PC-9 (cell line): ENCODE measurements at places on chromosomes 11 and 22. TPM values are rescaled to one million over a fixed set of nuclear protein-coding genes. Genes with fewer than 3 reads are reported as not detected.

DNA sequence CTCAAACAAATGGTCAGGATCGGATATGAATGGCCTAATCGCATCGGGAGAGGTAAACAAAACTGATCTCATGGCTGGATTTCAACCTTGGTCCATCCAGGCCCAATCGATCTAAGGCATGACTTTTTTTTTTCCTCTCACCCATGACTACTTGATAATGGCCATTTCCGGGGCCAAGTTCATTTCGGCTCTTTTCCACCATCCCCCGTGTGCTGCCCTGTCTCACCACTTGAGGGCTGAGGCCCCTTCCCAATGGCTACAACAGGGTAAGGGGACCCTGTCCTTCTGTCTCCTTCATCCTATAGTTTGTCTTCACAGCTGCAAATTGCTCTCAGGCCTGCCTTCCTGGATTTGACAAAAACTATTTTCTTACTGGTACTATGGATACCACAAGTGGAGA, 26.7 kb downstream of the GRAP2 start:
- H3K27me3 ChIP-seq = peaks cover 93% of the 10 kb centered on the region
- no peak overlapping the region for H3K27ac ChIP-seq
- DNase-seq = no peak
- no peaks in the 10 kb centered on the region for H3K4me1 ChIP-seq
- no peaks in the 10 kb centered on the region for H3K36me3 ChIP-seq

- H3K36me3 ChIP-seq = no peaks in the 10 kb centered on the region
- H3K4me1 ChIP-seq = peaks cover 8% of the 10 kb centered on the region
- H3K27ac ChIP-seq = no peak overlapping the region
- H3K4me3 ChIP-seq = no peak overlapping the region
- H3K27me3 ChIP-seq = no peaks in the 10 kb centered on the region
Observed at GRCh38 chr11:28009996-28010395, 98.0 kb downstream of the KIF18A start.

DNA sequence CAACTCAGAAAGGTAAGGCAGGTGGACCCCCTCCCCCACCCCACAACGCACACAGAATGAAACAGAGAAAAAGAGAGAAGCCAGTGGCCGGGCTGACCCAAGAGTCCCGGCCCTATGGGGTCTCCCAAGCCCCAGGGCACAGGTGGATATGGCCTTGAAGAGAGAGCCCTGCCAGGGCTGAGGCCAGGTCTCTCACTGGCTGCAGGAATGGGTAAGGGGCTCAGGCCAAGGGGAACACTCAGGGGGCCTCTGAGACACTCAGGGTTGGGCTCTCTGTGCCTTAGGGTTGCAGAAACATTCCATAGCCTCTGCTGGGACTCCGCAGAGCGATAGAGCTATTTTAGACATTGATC, 98.0 kb downstream of the PDE2A start:
- H3K27me3 ChIP-seq = no peaks in the 10 kb centered on the region
- H3K36me3 ChIP-seq = no peaks in the 10 kb centered on the region
- H3K27ac ChIP-seq = no peak overlapping the region
- DNase-seq = no peak
- no peak overlapping the region for H3K4me3 ChIP-seq
- H3K4me1 ChIP-seq = peaks cover 24% of the 10 kb centered on the region

DNA sequence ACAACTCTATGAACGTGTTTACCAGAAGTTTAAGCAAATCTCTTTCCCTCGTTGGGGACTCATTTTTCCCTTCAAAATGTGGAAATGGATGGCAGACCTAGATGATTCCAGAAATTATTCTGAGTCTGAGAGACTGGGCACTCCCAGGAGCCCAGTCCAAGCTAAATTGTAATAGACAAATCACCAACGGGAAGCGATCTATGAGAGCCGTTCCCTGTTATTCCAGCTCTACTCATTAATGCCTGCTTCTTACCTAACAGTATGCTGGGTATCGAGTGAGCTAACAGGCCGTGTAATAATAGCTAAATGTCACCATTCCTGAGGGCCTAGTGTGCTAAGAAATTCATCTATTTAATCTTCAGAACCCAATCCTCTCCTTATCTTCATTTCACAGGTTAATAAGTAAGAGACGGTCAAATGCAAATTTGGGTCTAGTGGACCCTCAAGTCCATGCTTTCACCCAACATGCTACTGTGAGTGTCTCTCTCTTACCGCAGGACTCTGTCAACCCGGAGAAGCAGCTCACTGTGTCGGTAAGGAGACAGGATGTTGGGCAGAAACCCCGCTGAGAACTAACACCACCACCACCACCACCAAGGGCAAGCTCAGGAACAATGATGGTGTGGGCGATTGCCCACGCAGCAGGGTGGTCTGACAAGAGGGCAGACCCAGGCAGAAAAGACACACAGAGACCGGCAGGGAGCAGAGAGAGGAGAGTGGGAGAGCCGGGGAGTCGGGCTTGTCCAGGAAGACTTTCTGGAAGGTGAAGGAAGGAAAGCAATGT, 57.1 kb upstream of the TIMP3 start:
- peak overlapping the region; percentile 95 for H3K27ac ChIP-seq
- no peaks in the 10 kb centered on the region for H3K27me3 ChIP-seq
- H3K4me3 ChIP-seq = peak overlapping the region; percentile 38; the same call in 1 of the 2 replicates
- H3K36me3 ChIP-seq = no peaks in the 10 kb centered on the region
- H3K4me1 ChIP-seq = peaks cover 40% of the 10 kb centered on the region
- DNase-seq = no peak

DNA sequence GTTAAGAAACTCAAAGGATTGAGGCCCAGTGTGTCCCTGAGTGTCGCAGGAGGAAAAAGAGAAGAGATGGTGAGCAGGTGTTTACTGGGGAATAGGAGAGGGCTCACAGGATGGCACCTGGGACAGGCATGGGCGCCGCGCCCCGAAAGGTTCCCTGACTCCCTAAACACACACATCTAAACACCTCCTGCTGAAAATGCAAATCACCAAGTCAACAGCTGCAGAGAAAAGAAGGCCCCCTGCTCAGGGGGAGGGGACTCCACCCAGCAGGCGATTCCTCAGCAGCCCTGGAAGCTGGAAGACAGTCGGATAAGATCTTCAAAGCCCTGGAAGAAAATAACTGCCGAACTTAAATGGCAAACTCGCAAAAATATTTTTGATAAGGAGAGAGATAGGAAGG, 377.2 kb downstream of the BRD1 start:
- H3K4me1 ChIP-seq = no peaks in the 10 kb centered on the region
- H3K4me3 ChIP-seq = no peak overlapping the region
- no peak for DNase-seq
- no peaks in the 10 kb centered on the region for H3K36me3 ChIP-seq
- peaks cover 95% of the 10 kb centered on the region for H3K27me3 ChIP-seq

DNA sequence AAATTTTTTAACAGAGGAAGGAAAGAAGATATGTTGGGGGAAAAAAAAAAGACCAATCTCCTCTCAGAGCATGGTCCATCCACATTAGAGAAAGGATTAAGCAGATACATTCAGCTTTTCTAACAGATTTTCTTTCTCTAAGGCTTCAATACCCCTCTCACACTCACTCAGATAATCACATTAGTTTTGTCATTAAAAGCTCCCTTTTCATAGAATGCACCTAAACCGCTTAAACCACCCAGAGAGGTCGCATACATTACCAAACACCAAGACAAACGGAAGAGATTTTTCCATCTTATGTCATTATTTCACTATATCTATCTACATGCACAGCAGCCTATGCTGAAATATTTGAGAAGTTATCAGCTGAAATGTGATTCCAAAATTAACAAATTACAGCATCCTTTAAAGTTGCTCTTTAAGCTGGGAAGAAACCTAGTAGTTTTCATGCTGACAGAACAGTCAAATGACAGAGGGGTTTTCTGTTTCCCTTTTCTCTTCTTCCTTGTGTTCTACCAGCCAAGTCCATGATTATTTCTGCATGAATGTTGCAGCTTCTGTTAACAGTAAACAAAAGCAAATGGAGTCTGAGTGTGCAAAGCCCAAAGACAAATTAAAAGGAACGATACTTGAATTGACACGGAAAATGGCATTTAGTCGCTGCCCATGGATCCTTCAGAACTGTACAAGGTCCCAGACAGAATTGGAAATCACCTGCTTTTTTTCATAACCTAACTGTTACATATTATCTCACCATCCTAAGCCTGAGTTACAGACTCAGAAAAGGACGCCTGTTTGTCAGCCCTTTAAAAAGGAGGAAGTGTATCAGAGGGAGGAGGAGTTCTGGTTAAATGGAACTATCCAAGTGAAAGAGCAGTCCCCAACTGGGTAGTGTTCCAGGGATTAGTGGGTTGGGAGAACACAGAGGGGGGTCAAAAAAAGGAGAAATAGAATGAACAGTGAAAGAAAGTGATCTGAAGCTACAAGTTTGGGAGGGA, 54.6 kb downstream of the PRCP start:
- H3K27me3 ChIP-seq = no peaks in the 10 kb centered on the region
- no peak for DNase-seq
- no peak overlapping the region for H3K4me3 ChIP-seq
- peaks cover 15% of the 10 kb centered on the region for H3K4me1 ChIP-seq
- H3K36me3 ChIP-seq = no peaks in the 10 kb centered on the region
- H3K27ac ChIP-seq = no peak overlapping the region

GRCh38 chr22:26172389-26172990, 3.2 kb downstream of the SEZ6L start:
- peak; percentile 5 for DNase-seq
- H3K4me1 ChIP-seq = no peaks in the 10 kb centered on the region
- peaks cover 34% of the 10 kb centered on the region; the same call in 1 of the 2 replicates for H3K27me3 ChIP-seq
- H3K27ac ChIP-seq = no peak overlapping the region
- no peaks in the 10 kb centered on the region for H3K36me3 ChIP-seq
- H3K4me3 ChIP-seq = no peak overlapping the region

- H3K36me3 ChIP-seq = peaks cover 34% of the 10 kb centered on the region
- no peak for DNase-seq
- no peak overlapping the region for H3K4me3 ChIP-seq
- H3K4me1 ChIP-seq = no peaks in the 10 kb centered on the region
Observed at GRCh38 chr11:3375552-3375951, 3.4 kb downstream of the ZNF195 start.

DNA sequence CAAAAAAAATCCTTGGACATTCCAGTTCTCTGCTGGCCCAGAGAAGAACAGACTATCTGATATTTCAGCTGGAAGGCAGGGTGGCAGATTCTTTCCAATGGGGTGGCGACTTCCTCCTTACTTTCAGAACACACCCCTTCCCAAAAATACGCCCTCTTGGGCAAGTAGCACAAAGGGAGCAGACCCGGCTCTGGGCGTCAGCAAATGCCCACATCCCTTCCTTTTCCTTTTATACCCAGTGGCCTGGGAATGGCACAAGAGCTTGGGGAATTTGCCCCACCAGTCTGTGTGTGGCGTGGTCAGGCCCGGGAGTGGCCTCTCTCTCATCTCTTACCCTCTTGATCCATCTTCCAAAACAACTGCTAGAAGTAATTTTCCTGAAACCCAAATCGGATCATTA, 33.0 kb upstream of the NUP160 start:
- H3K27ac ChIP-seq = no peak overlapping the region
- H3K36me3 ChIP-seq = no peaks in the 10 kb centered on the region
- H3K4me1 ChIP-seq = no peaks in the 10 kb centered on the region
- H3K4me3 ChIP-seq = no peak overlapping the region

DNA sequence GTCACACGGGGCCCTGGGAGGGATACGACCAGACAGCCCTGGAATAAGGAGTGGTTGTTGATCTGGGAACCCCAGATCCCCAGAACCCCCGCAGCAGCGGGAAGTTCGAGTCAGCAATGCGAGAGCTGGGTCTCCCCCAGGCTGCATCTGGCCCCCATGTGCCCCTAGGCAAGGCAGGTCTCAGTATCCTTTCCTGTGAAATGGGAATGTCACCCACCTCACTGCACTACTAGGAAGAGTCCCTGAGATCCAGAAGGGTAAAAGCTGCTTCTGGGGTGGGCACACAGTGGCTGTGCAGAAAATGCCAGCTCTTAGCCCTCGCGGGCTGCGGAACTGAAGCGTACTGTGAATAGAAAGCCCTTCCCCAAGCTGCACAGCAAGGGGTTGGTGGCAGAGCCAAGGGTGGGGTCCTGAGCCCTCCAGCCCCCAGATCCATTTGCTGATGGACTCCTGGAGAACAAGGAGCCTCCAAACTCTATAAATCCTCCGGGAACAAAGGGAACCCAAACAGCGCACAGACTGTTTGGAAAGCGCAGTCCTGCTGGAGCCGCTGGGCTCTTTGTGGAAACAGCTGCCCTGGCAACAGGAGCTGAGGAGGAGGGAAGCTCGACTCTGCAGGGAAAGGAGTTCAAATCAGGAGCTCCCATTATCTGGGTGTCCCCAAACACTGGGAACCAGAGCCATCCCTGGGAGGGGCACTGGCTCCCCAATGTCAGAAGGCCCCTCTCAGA, 68.2 kb upstream of the SHISAL1 start:
- H3K27me3 ChIP-seq = no peaks in the 10 kb centered on the region
- no peak for DNase-seq
- no peak overlapping the region for H3K4me3 ChIP-seq

DNA sequence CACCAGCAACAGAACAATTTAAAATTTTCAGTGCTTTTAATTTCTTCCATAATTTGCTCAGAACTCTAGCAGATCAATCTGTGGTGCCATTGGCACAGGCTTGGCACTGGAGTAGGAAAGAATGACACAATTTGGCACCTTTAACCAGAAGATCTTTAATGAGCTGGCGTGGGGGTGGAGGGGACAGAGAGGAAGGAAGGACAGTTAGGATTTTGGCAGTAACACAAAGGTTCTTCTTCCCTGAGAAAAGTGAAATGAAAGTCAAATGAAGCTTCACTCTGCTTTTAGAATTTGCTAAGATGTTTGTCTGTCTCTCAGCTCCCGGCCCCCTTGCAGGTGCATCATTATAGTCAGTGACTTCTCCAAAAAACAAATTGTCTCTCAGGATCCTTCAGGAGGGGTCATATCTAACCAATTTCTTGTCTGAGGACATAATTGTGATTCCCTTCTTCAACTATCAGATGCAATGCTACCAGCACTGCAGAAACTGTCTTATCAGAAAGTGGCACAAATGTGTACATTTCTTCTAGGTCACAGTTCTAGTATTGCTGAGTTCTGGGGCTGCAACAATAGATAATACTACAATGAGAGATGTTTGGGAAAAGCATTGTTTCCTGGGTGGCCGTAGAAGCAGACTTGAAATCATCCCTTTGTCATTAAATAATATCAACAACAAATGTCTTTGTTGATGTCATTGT, 66.8 kb downstream of the CSTPP1 start:
- H3K36me3 ChIP-seq = 0 out of 2 replicates have a peak, but pooled peaks cover under 1% of the 10 kb centered on the region
- DNase-seq = no peak
- no peak overlapping the region for H3K4me3 ChIP-seq
- no peak overlapping the region for H3K27ac ChIP-seq
- H3K27me3 ChIP-seq = no peaks in the 10 kb centered on the region
- H3K4me1 ChIP-seq = no peaks in the 10 kb centered on the region

The NCAM1 gene
- 0.33 and 1.0 TPM in 2 replicates for total RNA-seq

The SELENOM gene
- total RNA-seq = 20.7 and 23.3 TPM in 2 replicates

The TSSK2 gene
- not detected in 2 replicates for total RNA-seq

The RGL4 gene
- total RNA-seq = not detected in 2 replicates

The TMEM151A gene
- 0.15 and 0.22 TPM in 2 replicates for total RNA-seq

The EXT2 gene
- 72.4 and 74.8 TPM in 2 replicates for total RNA-seq

The SC5D gene
- total RNA-seq = 10.2 and 16.9 TPM in 2 replicates

The P2RX6 gene
- total RNA-seq = 2.4 and 2.7 TPM in 2 replicates

The ADM2 gene
- total RNA-seq = 7.2 and 10.5 TPM in 2 replicates

The TLCD5 gene
- total RNA-seq = 6.0 and 7.7 TPM in 2 replicates
